ENCODE measurements at places on chromosomes 16 and 17. TPM values are rescaled to one million over a fixed set of nuclear protein-coding genes. Genes with fewer than 3 reads are reported as not detected.

PPP1R1B gene
- not detected for polyA plus RNA-seq

CBLN1 gene
- not detected for polyA plus RNA-seq

EPOP gene
- not detected for polyA plus RNA-seq

KRTAP9-8 gene
- polyA plus RNA-seq, result not detected

CDK5R1 gene
- 5.7 TPM for polyA plus RNA-seq

C16orf86 gene
- polyA plus RNA-seq, result 12.5 TPM

CCDC40 gene
- not detected for polyA plus RNA-seq

KRT12 gene
- polyA plus RNA-seq, result not detected

BAHCC1 gene
- polyA plus RNA-seq, result not detected

NEUROD2 gene
- not detected for polyA plus RNA-seq

EVPLL gene
- polyA plus RNA-seq, result not detected

PLXDC1 gene
- polyA plus RNA-seq, result not detected

FBXL16 gene
- polyA plus RNA-seq, result 0.23 TPM

ZFP1 gene
- polyA plus RNA-seq, result 19.3 TPM

TBC1D3B gene
- not detected for polyA plus RNA-seq

OR2C1 gene
- 1.0 TPM for polyA plus RNA-seq

ZPBP2 gene
- 0.80 TPM for polyA plus RNA-seq

MTHFSD gene
- 10.7 TPM for polyA plus RNA-seq

NXPH3 gene
- not detected for polyA plus RNA-seq

ENPP7 gene
- 0.19 TPM for polyA plus RNA-seq

HOXB6 gene
- polyA plus RNA-seq, result not detected

TBX21 gene
- polyA plus RNA-seq, result 0.36 TPM

CCDC144A gene
- polyA plus RNA-seq, result not detected

MEOX1 gene
- not detected for polyA plus RNA-seq

LRRC36 gene
- 0.48 TPM for polyA plus RNA-seq

PABPN1L gene
- not detected for polyA plus RNA-seq

PFAS gene
- 29.8 TPM for polyA plus RNA-seq

MGRN1 gene
- 4.6 TPM for polyA plus RNA-seq

All from naive B cell (primary cell).